H9 (cell line): ENCODE measurements at places on chromosomes 5 and 9.

DNA sequence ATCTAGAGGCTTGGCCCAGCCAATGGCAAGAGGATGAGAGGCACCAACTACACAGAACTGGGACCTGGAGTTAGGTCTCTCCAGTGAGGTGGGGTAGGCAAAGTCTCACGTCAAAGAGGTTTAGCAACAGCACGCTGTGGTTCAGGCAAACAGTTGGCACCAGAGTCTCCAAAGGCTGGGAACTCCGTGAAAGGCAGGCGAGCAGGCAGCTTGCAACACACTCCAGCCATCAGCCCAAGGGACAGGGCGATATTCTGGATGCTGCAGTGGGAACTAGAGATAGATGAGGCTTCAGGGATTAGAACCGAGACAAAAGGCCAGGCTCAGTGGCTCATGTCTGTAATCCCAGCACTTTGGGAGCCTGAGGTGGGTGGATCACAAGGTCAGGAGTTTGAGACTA, 129.1 kb downstream of the PDZD2 start:
- no peak for DNase-seq

- no peak for DNase-seq
Measured at GRCh38 chr9:94846739-94847138, 120.2 kb downstream of the AOPEP start.

GRCh38 chr5:163460562-163461171, at the start of gene HMMR:
Gene HMMR, plus strand, starts transcription at chr5:163460632. Its CDS starts 61 bp downstream, at chr5:163460693.
- no peak for DNase-seq

GRCh38 chr9:35797311-35798109, 6.1 kb downstream of the NPR2 start:
- DNase-seq, result no peak

DNA sequence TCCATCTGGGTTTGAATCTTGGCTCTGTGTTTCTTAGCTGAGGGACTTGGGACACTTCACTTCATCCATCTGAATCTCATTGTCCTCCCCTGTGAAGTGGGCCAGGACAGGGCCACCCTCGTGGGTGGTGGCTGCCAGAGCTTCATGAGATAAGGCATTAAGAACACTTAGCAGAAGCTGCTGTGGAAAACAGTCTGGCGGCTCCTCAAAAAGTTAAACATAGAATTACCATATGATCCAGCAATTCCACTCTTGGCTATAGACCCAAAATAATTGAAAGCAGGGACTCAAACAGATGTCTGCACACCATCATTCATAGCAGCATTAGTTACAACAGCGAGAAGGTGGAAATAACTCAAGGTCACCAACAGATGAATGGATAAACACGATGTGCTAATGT, 42.4 kb upstream of the GGTA1 start:
- no peak for DNase-seq

- no peak for DNase-seq
Measured at GRCh38 chr5:119070578-119070827, 384 bp upstream of the DMXL1 start.

GRCh38 chr9:27329291-27329690, 32.3 kb upstream of the EQTN start:
- DNase-seq, result no peak

DNA sequence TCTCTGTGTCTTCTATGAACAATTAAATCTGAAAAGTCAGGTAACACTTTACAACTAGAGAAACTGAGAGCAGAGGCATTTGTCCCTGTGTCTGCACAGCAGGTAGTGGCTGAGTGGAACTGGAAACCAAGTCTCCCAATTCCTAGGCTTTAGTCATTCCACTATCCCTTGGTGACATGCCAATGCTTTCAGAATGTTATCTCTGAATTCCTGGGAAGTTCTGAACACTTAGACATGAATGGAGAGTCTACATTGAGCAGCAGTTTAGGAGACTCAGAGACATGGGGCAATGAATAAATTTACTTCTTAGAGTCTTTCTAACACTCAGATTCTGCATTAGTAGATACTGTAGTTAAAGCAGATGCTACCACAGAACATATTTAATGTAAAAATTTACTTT, 94.8 kb upstream of the APC start:
- DNase-seq, result no peak

- no peak for DNase-seq
Measured at GRCh38 chr9:33116860-33117259, 40.4 kb upstream of the SMU1 start.

DNA sequence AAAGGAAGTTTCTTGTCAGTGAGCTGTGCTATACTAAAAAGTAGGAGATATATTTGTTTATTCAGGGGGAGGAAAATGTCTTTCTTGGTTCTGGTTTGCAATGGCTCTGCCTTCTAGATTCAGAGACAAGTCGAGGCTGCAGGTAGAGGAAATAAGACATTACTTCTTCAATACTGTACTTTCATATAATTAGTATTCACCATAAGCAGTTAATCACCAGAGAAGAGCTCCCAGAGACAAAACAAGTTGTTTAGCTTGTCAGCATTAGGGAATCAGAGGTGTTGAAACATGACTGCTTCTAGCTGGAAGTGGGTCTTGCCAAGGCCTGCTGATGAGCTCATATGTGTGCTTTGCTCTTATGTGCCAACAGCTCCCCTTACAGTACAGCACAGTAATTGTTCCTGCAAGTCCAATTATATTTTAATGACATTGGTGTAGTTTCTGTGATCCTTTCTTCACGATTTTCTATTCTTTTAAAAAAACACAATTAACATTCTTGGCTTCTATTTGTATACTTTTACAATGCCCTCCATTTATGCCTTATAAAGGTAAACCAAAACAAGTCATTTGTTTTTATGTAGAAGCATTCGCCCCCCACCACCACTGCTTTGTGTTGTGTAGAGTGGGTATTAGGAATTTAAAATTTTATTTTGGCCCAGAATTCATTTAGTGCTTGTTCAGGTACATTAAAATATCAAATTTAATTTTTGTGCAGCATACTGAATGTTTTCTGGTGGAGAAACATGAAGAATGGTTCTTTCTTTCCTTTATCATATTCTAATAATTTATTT, 112.2 kb downstream of the RPS23 start:
- peak; percentile 50 for DNase-seq

DNA sequence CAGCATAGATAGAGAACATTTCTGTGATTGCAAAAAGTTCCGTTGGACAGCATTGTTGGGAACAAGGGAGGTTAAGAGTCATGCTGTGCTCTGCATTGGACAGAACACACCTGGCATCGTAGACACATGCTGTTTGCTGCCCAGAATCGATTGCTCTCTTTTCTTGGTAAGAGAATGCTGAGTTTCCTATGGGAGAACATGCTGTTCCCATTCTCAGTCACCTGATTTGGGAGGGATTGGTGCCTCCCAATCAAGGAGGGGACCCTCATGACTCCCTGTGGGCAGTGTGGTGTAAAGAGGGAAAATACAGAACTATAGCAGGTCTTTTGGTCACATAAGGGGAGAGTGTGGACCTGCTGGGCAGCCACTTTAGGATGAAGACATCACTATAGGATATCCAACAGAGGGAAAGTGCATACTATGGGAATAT, 555.4 kb upstream of the CLINT1 start:
- no peak for DNase-seq

- no peak for DNase-seq
Measured at GRCh38 chr9:113503131-113503541, 39.6 kb downstream of the RGS3 start.

- DNase-seq, result peak; percentile 27
Measured at GRCh38 chr5:420632-421286, 22.2 kb upstream of the EXOC3 start.

DNA sequence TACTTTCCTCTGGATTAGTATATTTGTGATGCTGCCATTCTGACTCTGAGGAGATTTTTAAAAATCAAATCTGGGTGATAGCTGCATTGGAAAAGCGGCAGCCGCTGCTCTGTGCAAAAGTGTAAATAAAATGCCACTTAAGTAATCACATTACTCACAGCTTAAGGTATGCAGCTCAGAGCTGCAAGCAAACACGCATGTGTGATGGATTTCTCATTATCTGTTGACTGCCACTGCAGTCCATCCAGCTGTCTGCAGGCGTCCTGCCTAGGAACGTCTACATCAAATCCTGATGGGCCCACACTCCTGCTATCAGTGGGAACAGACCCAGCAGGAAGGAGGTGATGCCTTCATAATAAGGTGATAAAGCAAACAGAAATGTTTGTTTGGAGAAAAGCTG, 216.9 kb downstream of the SPOCK1 start:
- no peak for DNase-seq

DNA sequence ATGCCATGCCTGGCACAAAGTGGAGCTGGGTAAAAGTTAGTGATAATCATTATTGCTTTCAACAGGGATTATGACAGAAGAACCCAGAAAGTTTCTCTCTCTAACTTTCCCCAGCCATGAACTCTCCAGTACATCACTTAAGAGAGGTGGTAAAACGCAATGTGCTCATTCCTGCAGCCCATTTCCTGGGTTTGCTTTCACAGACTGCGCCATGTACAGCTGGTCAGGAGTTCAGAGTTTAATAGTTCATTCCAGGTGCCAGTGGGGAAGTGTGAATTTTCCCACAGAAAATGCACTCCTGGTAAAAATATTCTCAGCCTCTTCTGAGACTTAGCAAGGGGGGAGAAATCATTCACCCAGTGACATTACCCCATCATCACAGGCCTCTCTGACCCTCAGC, 35.5 kb downstream of the ADAM19 start:
- no peak for DNase-seq

GRCh38 chr5:84437673-84438315, 53.1 kb upstream of the EDIL3 start:
- DNase-seq, result no peak

DNA sequence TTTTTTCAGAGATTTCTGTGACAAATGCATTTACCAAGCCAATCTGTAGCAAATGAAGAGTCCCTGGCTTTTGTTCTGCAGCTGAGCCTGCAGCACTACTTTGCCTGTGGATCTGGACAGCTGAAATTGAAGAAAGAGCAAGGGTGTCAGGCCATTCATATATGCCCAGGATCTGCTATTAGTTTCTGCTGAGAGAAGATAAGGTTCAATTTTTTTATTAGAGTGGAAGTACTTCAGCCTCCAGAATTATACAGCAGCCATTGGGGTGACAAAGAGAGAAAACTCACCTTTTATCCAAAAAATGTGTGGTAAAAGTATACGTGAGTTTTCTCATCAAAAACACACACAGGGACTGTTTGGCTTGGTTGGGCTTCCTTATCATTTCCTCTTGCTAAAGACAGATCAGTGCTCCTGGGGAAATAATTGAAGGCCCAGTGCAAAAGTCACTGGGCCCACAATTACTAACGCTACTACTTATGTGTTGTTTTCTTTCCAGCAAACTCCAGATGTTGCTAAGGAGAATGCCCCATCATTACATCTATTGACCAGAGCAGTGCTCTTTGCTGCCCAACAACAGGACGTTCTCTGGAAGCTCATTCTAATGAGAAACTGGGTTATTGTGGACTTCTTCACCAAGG, 138.6 kb downstream of the CEMIP2 start:
- DNase-seq, result no peak

DNA sequence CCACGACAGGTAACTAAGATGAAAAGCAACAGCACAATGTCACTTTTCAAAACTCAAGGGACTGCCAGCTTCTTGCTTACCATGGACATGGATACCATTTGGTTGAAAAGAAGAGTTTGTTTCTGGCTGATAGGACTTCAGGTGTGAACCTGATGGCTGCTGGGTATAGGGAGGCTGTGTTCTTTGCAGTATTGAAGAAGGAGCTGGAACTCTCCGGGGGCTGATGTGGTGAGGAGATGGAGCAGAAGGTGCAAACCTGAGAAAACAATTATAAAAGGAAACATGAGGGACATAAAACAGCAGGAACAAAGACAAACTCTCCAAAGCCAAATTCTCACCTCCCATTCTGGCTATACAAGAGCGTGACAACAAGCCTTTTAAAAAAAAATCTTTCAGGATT, 330.1 kb upstream of the RFX3 start:
- DNase-seq, result no peak

DNA sequence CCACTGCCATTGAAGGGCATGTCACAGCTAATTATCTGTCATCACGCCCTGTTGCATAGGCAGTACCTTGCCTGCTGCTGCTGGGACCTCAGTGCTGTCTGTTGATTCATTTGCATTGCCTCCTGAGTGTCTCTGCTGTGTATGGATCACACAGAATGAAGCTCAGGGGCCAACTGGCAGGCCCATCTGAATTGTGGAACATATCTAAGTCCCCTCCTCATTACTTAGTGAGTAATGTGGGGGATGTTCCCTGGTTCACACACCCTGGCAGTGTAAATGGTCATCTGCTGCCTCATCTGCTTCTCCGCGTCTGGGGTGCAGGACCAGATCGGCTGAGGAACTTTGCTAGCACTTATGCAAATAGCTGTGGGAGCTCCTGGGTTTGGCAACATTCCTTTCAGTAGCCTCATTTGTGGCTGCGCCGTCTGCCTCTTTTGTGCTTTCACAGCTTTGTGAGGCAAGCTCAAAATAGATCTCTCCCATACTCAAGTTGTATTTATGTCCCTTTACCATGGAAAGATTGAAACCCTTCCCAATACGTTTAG, 25.4 kb downstream of the TYRP1 start:
- peak; percentile 72 for DNase-seq

GRCh38 chr5:177412603-177413233, 3.4 kb upstream of the F12 start:
- no peak for DNase-seq

GRCh38 chr5:14762549-14763216, 98.2 kb downstream of the OTULIN start:
- no peak for DNase-seq

GRCh38 chr5:56987171-56987570, 35.2 kb upstream of the MIER3 start:
- DNase-seq, result no peak

DNA sequence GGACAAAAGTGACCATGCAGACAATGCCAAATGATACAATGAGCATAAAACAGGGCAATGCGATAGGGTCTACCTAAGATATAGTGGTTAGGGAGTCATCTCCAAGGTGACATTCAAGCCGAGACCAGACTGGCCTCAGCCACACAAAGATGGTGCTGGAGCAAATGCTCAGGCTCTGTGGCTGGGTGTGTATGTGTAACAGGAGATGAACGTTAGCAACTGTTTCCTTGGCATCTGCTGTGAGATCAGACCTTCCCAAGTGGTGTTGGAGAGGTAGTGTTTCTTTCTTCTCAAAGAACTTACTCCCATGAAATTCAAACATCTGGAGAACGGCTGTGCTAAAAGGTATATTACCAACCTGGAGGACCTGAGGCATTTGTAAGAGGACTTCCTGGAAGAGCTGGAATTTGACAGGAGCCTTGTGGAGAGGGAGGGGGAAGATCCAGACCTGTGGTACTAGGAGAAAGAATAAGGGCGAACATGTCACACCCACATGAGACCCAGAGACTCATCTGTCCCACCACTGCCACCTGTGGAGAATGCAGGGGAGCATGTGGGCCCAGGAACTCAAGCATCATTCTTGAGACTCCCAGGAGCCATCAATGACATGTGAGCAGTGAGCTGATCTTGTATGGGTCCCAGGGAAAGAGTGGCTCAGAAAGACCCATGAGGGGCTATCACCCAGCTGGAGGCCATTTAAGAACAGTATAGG, 21.4 kb upstream of the ANXA6 start:
- no peak for DNase-seq

- peak; percentile 67 for DNase-seq
Measured at GRCh38 chr5:133287500-133287899, 235.7 kb downstream of the HSPA4 start.

DNA sequence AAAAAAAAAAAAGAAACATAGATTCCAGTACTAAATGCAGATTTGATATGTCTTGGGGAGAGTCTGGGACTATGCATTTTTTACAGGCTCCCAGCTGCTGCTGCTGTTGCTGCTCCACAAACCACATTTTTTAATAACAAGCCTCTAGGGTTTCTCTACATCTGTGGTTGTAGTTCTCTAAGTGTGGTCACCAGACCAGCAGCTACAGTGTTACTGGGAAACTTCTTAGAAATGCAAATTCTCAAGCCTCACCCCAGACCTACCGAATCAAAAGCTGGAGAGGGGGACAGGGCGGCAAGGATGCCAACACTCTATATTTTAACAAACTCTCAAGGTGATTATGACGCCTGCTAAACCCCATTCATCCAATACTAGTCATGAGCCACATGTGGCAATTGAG, 293.4 kb upstream of the PTGER4 start:
- DNase-seq, result no peak
